ENCODE measurements at places on chromosomes 2 and 18.

DNA sequence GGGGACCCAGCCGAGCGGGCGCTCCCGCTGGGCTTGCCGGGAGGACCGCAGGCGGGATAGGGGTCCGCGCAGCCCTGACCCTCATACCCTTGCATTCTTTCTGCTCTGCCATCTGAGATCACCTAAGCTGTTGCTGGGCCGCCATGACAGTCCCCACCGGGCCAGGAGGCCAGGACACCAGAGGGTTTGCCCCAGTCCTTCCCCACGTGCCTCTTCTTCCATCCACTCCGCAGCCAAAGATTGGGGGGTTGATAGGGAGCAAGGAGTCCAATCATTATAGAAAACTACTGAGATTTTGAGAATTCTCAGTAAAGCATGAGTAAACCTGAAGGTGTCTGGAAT is 453 bp upstream of the GRB14 start:
- DNase-seq: no peak

- DNase-seq: peak; percentile 71
Measured at GRCh38 chr2:157875641-157876065, 477 bp downstream of the ACVR1 start.

- no peak for DNase-seq
Measured at GRCh38 chr2:15931950-15932349, 8.4 kb upstream of the MYCN start.

- DNase-seq: no peak
Measured at GRCh38 chr2:186099826-186100225, 361.2 kb downstream of the FSIP2 start.

GRCh38 chr2:150167711-150168110 is 319.8 kb downstream of the RND3 start:
- DNase-seq: no peak

DNA sequence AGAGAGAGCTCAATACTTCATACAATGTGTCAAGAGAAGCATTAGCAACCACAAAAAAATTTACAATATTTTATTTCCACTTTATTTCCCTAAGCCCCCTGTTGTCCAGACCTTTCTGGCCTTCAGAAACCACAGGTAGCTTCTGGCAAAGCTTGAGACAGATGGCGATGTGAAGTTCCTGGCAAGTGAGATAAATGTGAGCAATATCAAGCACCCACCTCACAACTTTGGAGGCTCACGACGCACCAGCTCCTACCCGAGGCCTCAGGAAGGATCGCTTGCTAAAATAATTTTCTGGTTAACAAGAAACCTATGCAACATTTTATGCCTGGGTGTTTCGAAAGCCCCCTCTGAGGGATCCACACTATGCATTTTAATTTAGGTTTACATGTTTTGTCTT is 158.1 kb upstream of the CHAC2 start:
- DNase-seq: no peak

GRCh38 chr18:79681484-79682387 is 2.1 kb downstream of the CTDP1 start:
- DNase-seq: peak; percentile 31

GRCh38 chr2:238423561-238424312 is 3.0 kb upstream of the ASB1 start:
- no peak for DNase-seq

DNA sequence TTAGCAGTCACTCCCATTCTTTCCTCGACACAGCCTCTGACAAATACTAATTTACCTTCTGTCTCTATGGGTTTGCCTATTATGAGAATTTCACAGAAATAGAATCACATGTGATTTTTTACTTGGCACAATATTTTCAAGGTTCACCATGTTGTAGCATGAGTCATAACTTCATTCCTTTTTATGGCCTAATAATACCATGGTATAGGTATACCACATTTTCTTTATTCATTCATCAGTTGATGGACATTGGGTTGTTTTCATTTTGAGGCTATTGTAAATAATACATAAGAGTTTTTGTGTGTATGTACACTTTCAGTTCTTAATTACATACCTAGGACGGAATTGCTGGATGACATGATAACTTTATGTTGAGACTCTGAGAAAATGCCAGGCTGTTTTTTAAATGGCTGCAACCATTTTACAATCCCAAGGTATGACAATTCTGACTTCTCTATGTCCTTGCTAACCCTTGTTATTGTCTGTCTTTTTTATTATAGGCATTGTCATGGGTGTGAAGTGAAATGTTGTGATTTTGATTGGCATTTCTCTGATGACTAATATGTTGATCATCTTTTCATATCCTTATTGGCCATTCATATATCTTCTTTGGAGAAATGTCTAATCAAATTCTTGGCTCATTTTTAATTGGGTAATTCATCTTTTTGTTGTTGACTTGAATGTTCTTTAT is 87.9 kb downstream of the IRS1 start:
- no peak for DNase-seq

- no peak for DNase-seq
Measured at GRCh38 chr2:68041704-68042245, 21.0 kb downstream of the C1D start.

GRCh38 chr2:66437109-66437690 is 2.3 kb downstream of the MEIS1 start:
- no peak for DNase-seq

DNA sequence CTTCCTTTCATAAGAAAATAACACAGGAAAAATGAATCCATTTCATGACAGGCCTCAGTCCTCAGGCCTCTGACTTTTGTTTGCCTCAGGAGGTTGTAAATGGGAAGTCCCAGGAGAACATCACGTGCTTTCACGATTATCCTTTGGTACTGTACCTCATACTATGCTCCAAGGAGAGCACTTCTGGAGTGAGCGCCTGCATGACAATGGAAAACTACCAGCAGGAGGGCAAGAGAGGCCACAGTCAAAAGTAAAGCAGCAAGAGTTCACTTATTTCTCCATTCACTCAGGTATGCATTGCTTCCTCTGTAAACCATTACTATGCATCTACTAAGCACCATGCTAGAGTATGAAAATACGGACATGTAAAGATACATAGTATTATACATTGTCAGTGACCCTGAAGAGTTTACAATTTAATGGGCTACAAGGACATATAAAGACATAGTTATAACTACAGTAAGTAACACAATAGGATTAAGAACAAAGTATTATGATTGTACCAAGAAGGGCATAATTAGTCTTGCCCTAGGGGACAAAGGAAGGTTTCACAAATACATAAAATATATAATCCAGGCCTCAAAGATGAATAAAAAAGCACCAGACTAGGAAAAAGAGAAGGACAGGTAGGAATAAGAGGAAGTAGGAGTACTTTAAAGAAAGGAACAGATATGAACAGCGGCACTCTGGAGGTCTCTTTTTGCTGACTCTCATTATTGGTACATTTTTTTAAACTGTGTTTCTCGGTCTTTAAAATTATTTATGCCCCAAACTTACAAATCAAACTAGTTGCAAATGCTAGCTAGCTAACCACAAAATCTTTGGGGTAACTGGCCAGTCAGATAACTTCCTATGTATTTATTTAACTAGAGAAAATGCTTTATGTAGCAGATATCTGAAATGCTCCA is 806.7 kb downstream of the NRXN1 start:
- DNase-seq: no peak

DNA sequence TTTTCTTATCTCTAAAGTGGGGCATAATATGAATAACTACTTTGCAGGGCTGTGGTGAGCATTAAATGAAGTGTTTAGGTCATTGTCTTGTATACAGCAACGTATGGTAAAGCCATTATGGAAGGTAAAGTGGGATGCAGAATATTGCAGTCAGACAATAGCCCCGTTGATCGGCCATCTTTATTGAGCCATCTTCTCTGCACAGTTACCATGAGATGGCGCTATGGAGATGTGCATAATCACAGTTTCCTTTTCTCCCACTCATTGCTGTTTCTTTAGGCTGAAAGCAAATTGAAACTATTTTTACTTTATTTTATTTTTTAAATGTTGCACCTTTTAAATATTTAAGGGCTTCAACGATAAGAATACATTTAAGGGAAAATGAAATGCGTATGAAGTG is 108.9 kb downstream of the THSD7B start:
- DNase-seq: no peak

Data from activated naive CD4-positive, alpha-beta T cell treated with anti-CD3 and anti-CD28 coated beads, Interleukin-2, amount 50 U/mL, for 16 hours (primary cell).